ENCODE measurements at places on chromosomes 5 and 9.

GRCh38 chr9:115393976-115394775 lies 276.2 kb upstream of the TNC start:
- no peak for DNase-seq

- peak; percentile 11 for DNase-seq
These were observed 41.6 kb upstream of the EXOC3 start for GRCh38 chr5:401146-402034.

GRCh38 chr9:27475057-27475595 lies 49.0 kb upstream of the IFNK start:
- DNase-seq: no peak

DNA sequence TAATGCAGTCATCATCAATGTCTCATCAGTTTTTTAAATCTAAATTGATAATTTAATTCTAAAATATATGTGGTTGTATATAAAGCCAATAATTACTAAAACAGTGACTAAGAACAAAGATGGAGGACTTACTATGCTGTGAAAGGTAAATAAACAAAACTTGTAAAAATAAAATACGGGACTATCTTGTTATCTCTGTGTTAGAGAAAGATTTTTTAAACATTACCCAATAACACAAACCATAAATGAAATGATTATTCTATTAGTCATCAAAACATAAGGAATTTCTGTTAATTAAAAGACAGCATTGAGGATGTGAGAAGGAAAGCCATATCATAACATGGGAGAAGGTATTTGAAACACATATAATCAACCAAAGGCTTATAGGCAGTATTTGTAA lies 226.2 kb upstream of the SMC2 start:
- no peak for DNase-seq

GRCh38 chr5:58545912-58546311 lies 37.0 kb upstream of the RAB3C start:
- no peak for DNase-seq

- no peak for DNase-seq
These were observed 87.9 kb downstream of the CEMIP2 start for GRCh38 chr9:71680189-71680980.

GRCh38 chr9:136292591-136293448 lies 11.1 kb downstream of the CCDC187 start:
- DNase-seq: no peak

DNA sequence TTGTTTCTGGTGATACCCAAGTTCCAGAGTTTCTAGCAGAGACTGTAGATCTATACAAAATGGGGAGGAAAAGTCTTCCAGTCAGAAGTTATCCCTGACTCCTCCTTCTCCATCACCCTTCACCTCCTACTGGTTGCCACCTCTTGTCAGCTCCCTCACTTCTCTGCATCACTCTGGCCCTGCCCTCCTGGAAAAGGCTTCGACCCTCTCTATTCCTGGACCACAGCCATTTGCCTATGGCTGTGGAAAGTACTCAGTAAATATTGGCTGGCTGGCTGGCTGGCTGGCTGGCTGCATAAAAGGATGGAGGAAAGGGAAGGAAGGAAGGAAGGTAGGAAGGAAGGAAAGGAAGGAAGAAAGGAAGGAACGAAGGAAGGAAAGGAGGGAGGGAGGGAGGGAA lies 32.7 kb upstream of the ABCA1 start:
- DNase-seq: peak; percentile 40

- no peak for DNase-seq
These were observed 2.9 kb downstream of the FREM1 start for GRCh38 chr9:14907360-14907685.

DNA sequence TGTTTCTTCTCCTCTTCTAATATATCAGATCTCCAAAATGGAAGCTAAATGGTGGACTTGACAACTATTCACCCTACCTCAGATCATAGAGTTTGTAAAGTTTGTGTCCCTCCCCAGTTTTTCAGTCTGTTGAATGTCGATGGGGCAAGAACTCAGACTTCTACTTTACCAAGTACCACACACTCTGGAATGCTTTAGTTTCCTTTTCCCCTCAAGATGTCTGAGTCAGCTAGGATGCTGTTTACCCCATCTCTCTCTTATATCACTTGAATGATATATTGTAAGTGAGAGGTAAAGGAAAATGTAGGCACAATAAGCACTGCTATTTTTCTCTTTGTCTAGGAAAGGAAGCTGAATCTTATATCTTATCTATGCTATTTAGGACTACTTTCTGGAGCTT lies 25.9 kb upstream of the TAL2 start:
- no peak for DNase-seq

DNA sequence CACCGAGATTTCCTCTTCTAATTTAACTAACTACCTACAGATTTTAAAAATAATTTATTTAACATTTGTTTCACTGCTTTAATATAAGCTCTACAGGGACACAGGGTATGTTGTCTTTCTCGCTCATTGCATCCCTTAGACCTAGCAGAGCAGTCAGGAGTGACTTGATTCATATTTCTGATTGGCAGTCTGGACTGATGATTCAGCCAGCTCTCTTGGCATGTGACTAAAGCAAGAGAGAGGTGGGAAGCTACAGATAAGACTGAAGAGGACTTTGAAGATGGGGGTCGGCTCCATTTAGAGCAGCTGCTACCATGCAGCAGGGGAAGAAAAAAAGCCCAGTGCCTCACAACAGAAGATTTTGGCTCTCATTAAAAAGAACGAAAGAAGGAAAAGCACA lies 173.4 kb upstream of the STK32A start:
- no peak for DNase-seq

GRCh38 chr5:126483156-126483555 lies 59.9 kb downstream of the GRAMD2B start:
- no peak for DNase-seq

DNA sequence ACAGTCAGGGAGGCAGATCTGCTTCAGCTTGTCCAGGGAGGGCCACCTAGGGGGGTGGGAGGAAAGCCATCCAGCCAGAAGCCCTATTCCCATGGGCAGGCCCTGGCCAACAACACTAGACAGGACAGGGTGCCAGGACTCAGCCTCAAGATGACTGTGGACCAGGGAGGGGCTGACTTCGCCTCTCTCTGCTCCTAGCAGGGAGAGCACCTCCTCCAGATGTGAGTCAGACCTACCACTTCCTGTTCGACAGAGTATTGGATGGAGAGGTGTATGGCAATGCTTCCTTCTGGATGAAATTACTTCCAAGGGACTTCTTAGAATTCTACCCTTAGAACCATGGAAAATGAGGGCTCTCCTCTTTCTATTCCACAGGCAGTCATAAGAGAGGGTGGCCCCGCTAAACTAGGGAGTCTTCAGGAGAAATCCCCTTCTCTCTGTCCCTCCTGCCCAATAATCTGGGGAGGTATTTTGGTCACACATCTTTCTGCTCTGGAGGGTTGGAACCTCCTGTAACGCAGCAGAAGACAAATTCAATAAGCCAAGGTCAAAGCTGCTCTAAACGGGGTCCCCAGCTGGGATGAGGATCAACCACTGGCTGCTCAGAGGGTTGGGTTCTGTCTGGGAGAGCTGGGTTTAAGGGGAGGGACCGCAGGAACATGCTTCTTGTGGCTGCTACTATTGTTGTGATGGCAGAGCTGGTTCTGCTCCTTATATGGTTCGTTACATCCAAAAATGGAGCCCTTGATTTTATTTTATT lies 23.2 kb upstream of the RCL1 start:
- DNase-seq: peak; percentile 65

DNA sequence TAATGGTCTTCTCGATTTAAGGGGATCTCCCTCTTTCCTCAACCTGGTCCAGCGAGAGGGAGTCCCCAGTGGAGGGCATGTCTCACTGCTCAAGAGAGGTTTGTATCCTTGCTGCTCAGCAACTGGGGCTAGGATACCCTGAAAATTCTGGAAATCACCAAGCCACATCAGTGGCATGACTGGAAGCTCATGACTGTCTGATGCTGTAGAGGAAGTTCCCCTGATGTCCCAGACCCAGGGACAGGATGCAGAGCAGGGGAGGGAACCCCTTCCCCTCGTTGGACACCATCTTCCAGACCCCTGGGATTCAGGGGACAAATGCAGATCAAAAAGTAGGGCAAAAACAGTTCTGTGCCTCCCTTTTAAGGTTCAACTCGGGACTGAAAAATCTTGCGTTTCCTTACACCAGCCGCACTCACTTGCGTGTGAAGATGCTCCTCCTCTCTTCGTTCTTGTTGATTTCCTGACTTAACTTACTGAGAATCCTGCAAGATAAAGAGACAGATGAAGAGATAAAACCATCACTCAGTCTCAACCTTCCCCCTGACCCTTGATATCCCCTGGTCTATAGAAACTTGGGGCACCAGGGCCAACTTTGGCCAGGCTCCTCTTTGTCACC lies 22.1 kb downstream of the LCP2 start:
- DNase-seq: no peak

- no peak for DNase-seq
These were observed 77.4 kb downstream of the ATPSCKMT start for GRCh38 chr5:10172247-10172646.

GRCh38 chr9:107755246-107755645 lies 265.7 kb upstream of the KLF4 start:
- no peak for DNase-seq

DNA sequence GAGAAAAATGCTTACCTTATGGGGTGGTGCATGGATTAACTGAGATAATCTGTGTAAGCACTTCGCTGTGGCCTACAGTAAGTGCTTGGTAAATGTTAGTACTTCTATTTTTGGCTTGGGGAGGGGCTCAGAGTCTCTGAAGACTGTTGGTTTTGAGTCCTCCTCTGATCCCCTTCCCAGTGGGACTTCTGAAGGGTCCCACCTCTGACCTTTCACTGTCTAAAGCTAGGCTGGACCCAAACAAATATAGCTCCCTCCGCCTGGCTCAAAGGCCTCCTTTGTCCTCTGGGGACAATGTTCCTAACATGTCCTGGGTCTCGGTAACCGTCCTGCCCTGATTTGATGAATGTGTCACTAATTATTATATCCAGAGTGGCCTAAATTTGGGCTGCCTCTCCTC lies 34.8 kb downstream of the CAMK2A start:
- DNase-seq: no peak

GRCh38 chr9:130598188-130598587 lies 18.8 kb downstream of the FUBP3 start:
- DNase-seq: no peak

DNA sequence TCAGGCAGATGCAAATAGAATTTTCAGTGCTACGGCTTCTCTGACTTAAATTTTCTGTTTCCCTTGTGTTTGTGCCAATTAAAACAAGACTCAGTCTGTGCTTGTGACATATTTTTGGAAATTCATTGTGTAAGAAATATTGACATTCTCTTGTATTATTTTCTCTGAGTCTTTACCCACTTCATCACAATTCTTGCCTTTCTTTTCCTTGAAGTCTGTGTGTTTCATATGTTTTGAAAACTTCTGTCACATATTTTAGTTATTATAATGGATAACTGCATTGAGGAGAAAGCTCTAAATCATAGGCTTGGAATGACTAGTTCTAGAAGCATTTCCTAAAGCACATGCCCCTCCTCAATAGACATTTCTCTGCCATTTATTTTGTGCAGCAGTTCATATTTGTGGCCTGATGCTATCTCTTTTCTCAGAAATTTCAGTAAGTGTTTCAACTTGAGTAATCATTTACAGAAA lies 206.6 kb downstream of the PALM2AKAP2 start:
- DNase-seq: no peak

- DNase-seq: no peak
These were observed 10.2 kb downstream of the TNFAIP8 start for GRCh38 chr5:119365847-119366539.

DNA sequence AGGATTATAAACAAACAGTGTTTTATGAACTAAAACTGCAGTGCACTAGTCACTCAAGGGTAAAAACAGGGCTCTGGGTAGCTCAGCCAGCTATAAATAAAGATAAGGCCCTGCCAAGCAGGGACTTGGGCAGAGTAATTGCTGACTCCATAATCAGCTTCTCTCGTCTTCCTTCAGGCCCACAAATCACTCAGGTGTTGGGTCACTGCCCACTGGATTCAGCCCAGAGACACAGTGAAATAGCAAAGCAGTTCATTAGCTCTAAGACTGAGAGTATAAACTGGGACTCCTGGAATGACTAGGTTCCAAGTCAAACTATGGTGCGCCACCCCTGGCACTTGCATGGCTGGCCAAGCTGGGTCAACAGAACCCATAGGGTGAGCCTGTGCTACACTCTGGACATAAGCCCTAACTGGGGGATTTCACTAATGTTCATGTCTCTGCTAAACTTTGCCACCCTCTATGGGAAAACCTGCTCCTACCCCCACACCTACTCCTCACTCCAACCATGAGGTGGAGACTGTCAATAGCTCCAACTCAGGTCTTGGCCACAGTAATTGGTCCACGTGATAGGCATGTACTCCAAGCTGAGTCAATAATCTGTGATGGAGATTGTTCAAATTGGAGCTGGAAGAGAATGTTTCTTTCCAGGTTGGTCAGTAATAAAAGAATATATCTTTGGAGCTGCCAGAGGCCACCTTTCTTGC lies 158.5 kb downstream of the SLIT3 start:
- DNase-seq: peak; percentile 91

DNA sequence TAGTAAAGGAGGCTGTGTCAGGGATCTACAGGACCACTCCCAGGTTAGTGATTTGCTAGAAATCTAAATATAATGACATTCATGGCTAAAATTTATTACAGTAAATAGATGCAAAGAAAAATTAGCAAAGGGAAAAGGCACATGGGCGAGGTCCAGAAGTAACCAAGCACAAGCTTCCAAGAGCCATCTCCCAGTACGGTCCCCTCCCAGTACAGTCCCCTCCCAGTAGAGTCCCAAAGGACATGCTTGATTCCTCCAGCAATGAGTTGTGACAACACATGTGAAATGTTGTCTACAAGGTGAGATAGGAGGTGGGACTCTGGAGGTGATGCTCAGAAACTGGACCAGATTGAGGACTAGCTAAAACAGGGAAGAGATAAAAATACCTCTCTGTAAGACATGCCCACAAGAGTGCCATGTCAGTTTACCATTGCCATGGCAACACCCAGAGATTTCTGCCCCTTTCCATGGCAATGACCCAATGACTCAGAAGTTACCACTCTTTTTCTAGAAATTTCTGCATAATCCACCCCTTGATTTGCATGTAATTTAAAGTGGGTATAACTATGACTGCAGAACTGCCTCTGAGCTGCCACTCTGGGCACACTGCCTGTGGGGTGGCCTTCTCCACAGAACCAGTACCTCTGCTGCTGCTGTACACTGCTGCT lies 27.9 kb upstream of the CEMIP2 start:
- no peak for DNase-seq

DNA sequence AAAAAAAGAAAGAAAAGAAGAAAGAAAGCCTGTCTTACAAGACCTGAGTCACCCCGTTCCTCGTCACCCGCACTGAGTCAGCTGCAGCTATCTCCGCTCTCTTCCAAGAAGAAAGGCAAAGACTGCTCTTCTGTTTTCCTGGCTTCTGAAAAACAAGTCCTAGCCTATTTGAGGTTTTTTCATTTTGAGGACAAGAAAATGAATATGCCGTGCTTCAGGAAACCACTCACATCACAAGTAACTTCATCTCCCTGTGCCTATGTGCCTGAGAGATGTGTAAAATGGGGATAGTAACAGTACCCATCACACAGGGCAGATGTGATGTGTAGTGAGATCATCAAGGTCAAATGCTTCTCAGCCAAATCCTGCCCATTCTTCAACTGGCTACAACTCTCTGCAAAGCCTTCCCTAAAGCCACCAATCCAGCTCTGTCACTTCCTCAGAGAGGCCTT lies 78.4 kb downstream of the GLDC start:
- no peak for DNase-seq
